GDM1 (cell line): ENCODE measurements at places on chromosomes 6 and 20.

- DNase-seq = peak; percentile 62
Observed at GRCh38 chr6:158653577-158654354, 3.9 kb downstream of the SYTL3 start.

GRCh38 chr6:146515212-146515611 is 28.4 kb upstream of the RAB32 start:
- DNase-seq = no peak

GRCh38 chr6:132314432-132314831 is 86.8 kb downstream of the MOXD1 start:
- no peak for DNase-seq

DNA sequence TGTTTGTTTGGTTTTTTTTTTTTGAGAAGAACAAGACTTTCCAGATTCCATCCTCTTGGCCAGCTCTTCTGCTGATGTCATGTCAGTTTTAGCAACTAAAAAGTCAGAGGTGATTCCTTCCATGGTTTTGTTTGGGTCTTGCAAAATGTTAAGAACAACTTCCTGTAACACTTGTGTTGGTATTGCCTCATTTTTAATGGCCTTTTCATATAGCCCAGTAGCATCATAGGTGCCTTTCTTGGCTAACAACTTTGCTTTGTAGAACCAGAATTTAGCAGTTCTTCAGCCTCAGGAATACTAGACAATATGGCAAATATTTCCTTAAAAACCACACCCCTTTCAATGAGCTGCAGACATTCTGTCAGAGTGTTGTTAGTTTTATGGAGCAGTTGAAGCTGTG is 99.5 kb upstream of the SIRPG start:
- no peak for DNase-seq

DNA sequence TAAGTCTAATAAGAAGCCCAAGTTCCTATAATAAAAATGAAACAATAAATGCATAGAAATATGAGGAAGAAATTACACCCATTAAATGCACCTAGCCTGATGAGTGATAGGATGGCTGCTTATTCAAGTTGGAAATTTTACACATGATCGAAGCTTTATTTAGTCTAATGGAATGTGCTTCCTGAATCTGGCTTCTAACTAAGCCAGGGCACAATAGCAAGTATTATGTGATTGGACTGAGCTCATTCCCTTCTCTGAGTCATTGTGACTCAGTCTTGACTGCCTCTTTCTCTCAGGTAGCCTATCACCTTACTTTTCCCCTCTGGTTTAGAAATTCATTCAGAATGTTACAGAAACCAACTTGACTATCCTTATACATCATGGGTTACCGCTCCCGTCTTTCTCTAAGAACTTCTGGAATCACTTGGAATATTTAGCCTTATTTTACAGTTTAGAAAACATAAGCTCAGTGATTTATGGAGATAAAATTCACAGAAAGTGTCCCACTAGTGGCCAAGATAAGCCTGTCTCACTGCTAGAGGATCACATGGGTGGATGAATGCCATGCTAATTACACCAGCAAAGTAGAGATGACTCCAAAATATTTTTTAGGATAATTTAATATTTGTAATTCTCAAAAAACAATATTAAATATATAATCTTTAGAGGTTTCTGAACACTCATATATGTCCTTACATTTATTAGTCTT is 505.3 kb upstream of the JAG1 start:
- DNase-seq = no peak

DNA sequence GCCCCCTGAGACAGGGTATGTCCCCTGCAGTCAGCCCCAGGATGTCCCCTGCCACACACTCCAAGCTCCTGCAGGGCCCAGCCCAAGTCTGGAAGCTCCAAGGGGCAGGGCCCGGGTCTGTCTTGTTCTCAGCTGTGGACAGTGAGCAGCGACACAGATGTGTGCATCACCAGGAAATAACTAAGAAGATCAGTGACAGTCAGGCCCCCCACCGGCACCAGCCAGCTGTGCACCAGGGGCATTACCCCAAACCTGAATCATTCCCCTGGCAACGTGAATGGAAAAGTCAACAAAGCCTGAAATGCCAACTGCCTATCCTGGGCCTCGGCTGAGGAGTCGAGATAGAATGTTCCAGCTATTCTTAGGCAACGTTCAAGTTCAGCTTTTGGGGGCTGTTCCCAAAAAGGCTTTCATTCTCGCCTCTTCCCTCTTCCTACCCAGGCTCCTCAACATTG is 105.0 kb downstream of the PREX1 start:
- no peak for DNase-seq

DNA sequence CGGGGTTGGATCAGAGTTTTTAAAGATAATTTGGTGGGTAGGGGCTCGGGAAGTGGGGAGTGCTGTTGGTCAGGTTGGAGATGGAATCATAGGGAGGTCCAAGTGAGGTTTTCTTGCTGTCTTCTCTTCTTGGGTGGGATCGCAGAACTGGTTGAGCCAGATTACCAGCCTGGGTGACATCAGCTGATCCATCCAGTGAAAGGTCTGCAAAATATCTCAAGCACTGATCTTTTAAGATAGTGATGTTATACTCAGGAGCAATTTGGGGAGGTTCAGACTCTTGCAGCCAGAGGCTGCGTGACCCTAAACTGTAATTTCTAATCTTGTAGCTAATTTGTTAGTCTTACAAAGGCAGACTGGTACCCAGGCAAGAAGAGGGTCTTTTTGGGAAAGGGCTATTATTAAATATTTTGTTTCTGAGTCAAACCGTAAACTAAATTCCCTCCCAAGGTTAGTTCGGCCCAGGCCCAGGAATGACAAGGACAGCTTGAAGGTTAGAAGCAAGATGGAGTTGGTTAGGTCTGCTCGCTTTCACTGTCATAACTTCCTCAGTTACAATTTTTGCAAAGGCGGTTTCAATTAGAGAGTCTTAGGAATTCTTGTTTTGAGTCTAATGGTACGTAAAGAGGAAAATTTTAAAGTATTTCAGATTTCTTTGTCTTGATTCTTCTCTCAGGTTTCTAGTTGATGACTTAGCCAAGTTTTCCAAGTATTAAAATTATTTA is 53.1 kb downstream of the SCAF8 start:
- DNase-seq = no peak

GRCh38 chr20:48970681-48971365 is 49.3 kb downstream of the ARFGEF2 start:
- no peak for DNase-seq

DNA sequence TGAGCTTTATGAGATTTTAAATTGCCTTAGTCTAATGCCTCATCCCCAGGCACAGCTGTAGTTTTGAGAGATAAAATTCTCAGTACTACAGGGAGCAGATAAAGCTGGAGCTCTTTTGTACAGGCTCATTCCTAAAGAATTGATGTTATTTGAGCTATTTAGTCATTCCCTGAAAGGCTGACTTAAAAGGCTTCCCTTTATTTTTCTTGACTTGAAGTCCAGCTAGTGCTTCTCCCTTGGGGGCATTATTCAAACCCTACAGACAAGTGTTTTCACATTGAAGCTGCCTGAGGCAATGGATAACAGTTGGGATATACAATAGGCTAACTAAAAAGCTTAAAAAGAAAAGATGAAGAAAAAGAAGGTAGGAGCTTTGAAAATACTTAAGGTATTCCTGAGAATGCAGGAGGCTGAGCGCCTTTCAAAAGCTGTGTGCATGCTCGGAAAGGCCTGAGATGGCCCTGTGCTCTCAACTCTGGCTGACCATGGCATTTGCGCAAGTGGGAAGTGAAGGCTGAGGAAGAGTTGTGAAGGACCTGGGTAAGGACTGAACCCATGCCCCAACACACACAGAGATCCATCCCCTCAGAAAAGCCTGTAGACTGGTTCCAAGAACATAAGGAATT is 315.1 kb downstream of the SMOC2 start:
- no peak for DNase-seq

GRCh38 chr6:169498916-169499513 is 202.8 kb downstream of the WDR27 start:
- DNase-seq = no peak

- DNase-seq = no peak
Observed at GRCh38 chr6:28010526-28010925, 53.5 kb downstream of the OR2B6 start.

- DNase-seq = no peak
Observed at GRCh38 chr6:137202078-137202477, 17.1 kb downstream of the IFNGR1 start.

- DNase-seq = no peak
Observed at GRCh38 chr6:43290905-43291355, 7.1 kb upstream of the SLC22A7 start.

GRCh38 chr6:87282743-87283142 is 39.6 kb upstream of the SMIM8 start:
- DNase-seq = no peak

DNA sequence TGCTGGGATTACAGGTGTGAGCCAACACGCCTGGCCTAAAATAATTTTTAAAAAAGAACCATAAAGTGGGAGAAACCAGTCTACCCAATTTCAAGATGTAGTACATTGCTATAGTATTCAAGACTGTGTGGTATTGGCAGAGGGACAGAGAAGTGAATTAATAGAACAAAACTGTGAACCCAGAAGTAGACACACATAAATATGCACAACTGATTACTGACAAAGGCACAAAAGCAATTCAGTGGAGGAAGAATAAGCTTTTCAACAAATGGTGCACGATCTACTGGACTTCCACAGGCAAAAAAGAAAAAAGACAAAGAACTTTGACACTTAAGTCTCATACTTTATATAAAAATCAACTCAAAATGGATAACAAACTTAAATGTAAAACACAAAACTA is 15.5 kb downstream of the ZBTB2 start:
- DNase-seq = no peak

DNA sequence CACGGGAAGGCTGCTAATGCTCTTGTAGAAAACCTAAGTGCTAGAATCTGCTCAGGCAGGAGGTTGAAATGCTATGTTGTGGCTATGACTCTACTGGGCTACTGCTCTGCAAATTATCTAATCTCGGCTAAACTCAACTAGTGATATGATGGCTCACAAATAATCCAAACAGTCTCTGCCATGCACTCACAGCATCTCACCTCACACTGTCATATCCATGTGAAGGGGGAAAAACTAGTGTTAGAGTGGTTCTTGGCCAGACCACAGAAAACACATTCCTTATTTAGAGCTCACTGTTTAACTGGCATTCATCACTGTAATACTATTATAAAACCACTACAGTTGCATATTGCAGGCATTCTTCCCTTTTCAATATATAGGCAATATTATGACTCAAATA is 81.8 kb upstream of the DST start:
- DNase-seq = no peak

GRCh38 chr6:109706513-109706912 is 15.4 kb downstream of the FIG4 start:
- DNase-seq = no peak

GRCh38 chr6:84601366-84601765 is 163.0 kb downstream of the TBX18 start:
- no peak for DNase-seq

DNA sequence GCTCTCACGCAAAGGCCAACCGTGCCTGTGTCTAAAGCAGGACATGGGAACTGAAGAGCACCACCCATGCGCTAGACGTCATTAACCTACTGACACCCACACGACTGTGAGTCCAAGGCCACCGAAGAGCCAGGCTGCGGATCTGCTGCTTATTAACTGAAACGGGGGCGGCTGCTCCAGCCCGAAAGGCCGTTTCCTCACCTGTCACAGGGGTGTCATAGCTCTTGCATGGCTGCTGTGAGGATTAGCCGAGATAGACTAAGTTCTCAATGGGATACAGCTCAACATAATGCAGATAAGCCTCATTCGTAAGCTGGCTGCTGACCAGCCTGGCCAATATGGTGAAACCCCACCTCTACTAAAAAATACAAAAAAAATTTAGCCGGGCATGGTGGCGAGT is 26.7 kb downstream of the OVOL2 start:
- no peak for DNase-seq

- DNase-seq = no peak
Observed at GRCh38 chr6:35300848-35301247, 3.2 kb downstream of the DEF6 start.

DNA sequence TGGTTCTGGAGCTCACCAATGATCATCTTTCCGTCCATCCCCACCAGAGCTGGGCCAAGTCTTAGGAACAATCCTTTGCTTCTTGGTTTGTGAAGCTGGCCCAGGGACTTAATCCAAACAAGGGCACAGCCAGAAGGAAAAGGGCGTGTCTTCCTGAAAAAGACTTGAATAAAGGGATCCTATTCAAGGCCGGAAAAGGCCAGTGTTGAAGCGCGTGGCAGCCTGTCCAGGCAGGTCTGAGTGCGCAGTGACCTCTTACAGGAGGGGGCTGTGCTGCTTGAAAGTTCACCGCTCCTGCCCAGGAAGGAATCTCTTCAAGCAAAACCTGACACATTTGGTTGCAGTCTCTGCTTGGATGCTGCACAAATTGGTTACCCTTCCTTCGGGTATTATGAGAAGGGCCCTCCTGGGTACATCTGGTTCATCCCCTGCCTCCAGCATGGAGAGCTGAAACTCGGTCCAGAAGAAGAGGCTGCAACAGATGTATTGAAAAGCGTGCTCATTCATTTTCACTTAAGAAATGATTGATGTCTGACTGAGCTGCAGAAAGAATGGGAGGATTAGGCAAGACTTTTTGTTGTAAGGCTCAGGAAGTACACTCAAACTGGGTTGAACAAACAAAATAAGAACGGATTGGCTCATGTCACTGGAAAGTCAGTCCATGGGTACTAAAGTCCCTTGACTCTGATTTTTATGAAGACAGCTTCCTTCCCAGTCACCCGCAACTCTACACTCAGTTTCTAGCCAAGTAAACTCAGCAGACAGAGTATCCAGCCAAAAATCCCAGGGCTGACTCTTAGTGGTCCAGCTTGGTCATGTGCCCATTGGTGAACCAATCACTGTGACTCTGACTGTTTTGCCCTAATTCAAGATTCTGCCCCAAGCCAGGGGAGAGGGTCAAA is 136.3 kb downstream of the TFAP2C start:
- DNase-seq = no peak

- DNase-seq = no peak
Observed at GRCh38 chr20:44520881-44521280, 989 bp downstream of the SERINC3 start.

- no peak for DNase-seq
Observed at GRCh38 chr6:99349171-99350141, at the start of gene FAXC. TSS of gene FAXC (minus strand) at chr6:99349674. CDS start at chr6:99349372, 302 bp downstream.

- DNase-seq = no peak
Observed at GRCh38 chr20:52268184-52268749, 76.7 kb upstream of the ZFP64 start.

- no peak for DNase-seq
Observed at GRCh38 chr6:108594640-108595039, 33.9 kb downstream of the FOXO3 start.

DNA sequence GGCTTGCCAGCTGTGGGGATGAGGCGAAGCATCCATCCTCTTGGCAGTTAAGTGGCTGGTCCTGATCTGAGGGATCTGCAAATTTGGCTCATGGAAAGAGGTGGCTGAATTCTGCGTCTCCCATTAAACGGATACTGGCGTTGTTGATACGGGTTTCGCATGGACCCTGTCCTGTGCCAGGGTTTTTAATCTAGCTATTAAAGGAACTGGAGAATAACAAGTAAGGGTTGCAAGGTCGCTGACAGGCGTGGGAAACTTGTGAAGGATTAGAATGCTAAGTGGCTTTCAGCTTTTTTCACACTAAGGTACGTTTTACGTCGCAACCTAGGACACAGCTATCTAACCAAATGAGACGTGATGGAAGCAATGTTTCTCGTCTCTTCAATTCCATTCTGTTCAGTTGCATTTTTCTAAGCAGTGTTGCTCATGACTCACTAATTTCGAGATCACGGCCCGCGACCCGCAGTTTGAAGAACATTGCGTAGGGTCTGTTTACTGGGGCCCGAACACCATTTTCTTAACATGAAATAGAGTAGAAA is 852 bp downstream of the GMNN start:
- no peak for DNase-seq

GRCh38 chr20:59750209-59750840 is 146.0 kb downstream of the PHACTR3 start:
- no peak for DNase-seq

- DNase-seq = no peak
Observed at GRCh38 chr20:13681248-13682125, 42.8 kb upstream of the TASP1 start.
